ENCODE measurements at places on chromosomes 11 and 22.

GRCh38 chr11:64713016-64713707 is 9.8 kb downstream of the NRXN2 start:
- H3K4me3 ChIP-seq, result no peak overlapping the region
- no peak overlapping the region for H3K27ac ChIP-seq
- H3K4me1 ChIP-seq, result no peaks in the 10 kb centered on the region

DNA sequence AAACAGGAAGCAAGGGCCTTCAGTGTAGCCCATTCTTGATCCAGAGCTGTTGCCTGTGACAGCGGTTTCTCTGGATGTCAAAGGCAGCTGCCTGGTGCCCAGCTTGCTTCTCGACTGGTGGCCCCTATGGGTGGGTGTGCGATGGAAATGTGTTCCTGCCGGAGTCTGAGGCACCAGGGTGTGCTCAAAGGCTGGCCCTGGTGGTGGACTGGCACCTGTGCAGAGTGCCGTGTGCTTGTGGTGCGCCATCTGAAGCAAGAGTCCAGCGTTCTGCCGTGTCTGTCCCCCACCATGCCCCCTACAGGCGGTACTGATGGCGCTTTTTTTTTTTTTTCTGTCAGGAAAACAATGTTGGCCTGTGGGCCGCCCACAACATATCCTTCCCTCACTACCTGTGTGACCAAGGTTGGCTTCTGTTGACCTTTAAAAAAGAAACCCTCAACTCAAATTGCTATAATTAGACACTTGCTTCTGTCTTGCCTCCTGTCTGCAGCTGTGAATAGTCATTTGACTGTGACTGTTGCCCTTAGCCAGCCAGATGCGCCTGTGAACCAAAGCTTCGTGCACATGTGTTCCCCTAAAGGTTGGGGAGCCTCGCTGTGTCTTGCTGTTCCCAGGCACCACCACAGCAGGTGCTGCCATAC is 4.7 kb upstream of the RANBP1 start:
- H3K27me3 ChIP-seq, result no peaks in the 10 kb centered on the region
- H3K4me1 ChIP-seq, result peaks cover 5% of the 10 kb centered on the region
- DNase-seq, result no peak
- H3K36me3 ChIP-seq, result peaks cover 12% of the 10 kb centered on the region
- H3K27ac ChIP-seq, result no peak overlapping the region

GRCh38 chr11:28400331-28401100 is 292.3 kb downstream of the METTL15 start:
- no peaks in the 10 kb centered on the region for H3K27me3 ChIP-seq
- H3K4me1 ChIP-seq, result no peaks in the 10 kb centered on the region
- no peak for DNase-seq
- H3K4me3 ChIP-seq, result no peak overlapping the region
- H3K36me3 ChIP-seq, result no peaks in the 10 kb centered on the region

DNA sequence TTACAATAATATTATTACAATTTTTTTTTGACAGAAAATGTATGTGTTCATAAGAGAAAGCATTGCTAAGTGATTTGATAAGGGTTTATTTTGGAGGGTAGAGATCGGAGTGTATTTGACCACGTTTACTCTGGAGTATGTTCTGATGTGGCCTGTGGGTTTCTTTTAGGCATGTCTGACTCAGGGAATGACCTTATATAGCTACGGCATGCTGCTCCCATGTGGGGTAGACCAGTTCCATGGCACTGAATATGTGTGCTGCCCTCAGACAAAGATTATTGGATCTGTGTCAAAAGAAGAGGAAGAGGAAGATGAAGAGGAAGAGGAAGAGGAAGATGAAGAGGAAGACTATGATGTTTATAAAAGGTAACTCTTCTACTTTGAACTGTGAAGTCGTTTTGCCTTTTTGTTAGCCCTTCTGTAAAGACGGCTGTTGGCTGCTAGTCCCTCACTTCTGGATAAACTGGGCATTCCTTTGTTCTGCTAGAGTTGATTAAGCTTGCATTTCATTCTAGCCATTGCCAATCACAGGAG is 38.1 kb upstream of the ST14 start:
- peak overlapping the region; percentile 65 for H3K27ac ChIP-seq
- no peak overlapping the region for H3K4me3 ChIP-seq
- peaks cover 9% of the 10 kb centered on the region for H3K4me1 ChIP-seq
- H3K36me3 ChIP-seq, result no peaks in the 10 kb centered on the region
- DNase-seq, result no peak
- H3K27me3 ChIP-seq, result no peaks in the 10 kb centered on the region

- no peaks in the 10 kb centered on the region for H3K4me1 ChIP-seq
- H3K27ac ChIP-seq, result no peak overlapping the region
- H3K4me3 ChIP-seq, result no peak overlapping the region
- H3K36me3 ChIP-seq, result no peaks in the 10 kb centered on the region
- no peak for DNase-seq
Measured at GRCh38 chr11:64892411-64892831, 14.0 kb upstream of the EHD1 start.

DNA sequence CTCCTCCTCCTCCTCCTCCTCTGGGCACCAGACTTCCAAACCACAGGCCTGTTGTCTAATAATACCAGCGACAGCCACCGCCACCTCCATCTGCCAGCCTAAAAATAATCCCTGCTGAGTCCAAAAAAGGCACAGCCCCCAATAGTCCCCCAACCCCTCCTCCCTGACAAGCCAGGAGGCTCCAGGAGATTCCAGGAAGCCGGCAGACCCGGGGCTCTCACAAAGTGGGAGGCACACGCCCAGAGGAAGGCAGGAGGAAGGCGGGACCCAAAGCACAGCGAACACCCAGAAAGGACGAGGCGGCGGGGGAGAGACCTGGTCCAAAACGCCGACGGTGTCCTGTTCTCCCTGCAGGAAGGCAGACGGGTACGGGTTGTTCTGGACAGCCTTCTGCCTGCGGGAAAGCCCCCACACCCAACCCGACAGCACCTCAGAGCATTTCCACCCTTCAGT is 5.9 kb downstream of the IGSF9B start:
- peaks cover 4% of the 10 kb centered on the region for H3K4me1 ChIP-seq
- H3K27ac ChIP-seq, result peak overlapping the region; percentile 80
- H3K36me3 ChIP-seq, result no peaks in the 10 kb centered on the region
- peak overlapping the region; percentile 59 for H3K4me3 ChIP-seq

DNA sequence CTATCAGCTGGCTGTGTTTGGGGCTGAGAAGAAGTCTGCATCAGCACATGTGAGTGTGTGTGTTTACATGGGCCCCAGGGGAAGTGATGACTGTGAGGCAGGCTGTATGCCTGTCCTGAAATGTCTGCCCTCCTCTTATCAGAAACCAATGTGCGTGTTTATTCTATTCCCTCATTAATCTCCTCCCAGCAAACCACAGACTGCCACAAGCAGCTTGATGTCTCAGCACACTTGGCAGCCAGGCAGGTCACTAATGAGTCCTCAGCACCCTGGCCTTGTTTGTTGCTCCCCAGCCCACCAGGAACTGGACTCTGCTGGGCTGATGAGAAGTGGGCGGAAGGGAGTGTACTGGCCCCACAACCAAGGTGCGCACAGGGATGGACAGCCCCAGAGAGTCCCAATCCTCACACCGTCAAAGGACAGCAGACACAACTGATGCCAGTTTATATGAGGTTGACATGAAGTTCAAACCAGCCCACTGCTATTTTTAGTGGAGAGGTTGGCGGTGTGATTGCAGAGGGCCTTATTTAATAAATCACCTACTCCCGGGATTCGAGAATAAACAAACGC is 225.8 kb downstream of the ETS1 start:
- H3K27me3 ChIP-seq, result no peaks in the 10 kb centered on the region
- H3K4me3 ChIP-seq, result no peak overlapping the region

DNA sequence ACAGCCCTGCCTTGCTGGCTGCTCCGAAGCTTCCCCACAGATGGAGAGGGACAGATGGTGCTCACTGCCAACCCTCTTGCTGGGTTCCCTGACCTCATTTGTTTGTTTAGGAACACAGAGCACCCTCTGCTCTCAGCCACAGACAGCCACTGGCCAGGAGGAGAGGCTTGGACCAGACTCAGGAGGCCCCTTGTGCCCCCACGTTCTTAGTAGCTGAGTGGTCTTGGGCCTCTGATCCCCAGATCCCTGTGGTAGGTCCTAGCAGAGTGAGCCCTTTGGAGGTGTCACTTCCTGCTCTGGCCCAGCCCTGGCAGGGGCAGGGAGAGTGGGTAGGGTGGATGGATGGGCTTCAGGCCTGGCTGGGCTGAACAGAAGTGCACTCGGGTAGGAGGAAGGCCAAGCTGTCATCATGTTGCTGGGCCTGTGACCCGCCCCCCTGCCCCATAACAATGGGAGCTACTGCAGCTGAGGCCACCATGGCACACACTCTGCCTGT is 84.0 kb downstream of the DHCR7 start:
- no peak overlapping the region for H3K4me3 ChIP-seq
- H3K27me3 ChIP-seq, result peaks cover 7% of the 10 kb centered on the region

- no peaks in the 10 kb centered on the region for H3K36me3 ChIP-seq
- peak overlapping the region; percentile 16 for H3K27ac ChIP-seq
- DNase-seq, result no peak
- no peaks in the 10 kb centered on the region for H3K27me3 ChIP-seq
Measured at GRCh38 chr22:28112548-28113043, 193.5 kb upstream of the PITPNB start.

DNA sequence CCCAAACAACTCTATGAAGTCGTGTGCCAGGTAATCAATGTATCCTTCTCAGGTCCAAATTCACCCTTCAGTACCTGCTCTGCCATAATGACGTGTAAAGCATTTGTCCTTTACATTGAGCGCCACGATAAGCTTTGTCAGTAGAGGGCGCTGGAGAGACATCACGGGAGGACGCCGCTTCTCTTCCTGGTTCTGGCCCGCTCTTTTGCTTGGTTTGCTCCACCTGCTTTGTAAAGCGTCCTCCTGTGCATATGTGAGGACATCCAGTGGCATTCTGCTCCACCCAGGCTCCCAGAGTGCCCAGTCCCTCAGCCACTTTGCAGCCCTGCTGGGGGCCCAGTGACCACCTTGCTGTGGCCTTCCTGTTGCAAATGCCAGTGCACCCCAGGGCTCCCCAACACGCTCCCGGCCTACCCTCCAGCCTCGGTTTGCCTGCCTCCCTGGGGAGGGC is 61.1 kb downstream of the WT1 start:
- no peak overlapping the region for H3K27ac ChIP-seq
- H3K27me3 ChIP-seq, result no peaks in the 10 kb centered on the region
- no peak for DNase-seq

- no peaks in the 10 kb centered on the region for H3K4me1 ChIP-seq
- no peak for DNase-seq
- no peak overlapping the region for H3K4me3 ChIP-seq
- H3K27ac ChIP-seq, result no peak overlapping the region
- H3K36me3 ChIP-seq, result no peaks in the 10 kb centered on the region
Measured at GRCh38 chr11:27282806-27283205, 80.2 kb downstream of the CCDC34 start.

DNA sequence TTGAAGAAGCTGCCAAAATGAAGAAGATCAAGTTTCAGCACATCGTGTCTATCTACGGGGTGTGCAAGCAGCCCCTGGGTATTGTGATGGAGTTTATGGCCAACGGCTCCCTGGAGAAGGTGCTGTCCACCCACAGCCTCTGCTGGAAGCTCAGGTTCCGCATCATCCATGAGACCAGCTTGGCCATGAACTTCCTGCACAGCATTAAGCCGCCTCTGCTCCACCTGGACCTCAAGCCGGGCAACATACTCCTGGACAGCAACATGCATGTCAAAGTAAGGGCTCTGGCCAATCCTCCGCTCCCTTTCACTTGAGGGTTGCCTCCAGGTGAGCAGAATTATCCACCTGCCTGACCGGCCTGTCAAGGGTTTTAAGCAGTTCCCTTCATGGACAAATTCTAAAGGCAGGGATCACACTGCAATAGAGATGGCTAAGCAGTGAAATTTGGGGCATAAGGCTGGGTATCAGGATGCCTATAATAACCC is 6.0 kb downstream of the ANKK1 start:
- no peak overlapping the region for H3K4me3 ChIP-seq
- no peaks in the 10 kb centered on the region for H3K4me1 ChIP-seq
- no peaks in the 10 kb centered on the region for H3K36me3 ChIP-seq
- H3K27ac ChIP-seq, result no peak overlapping the region
- no peak for DNase-seq

DNA sequence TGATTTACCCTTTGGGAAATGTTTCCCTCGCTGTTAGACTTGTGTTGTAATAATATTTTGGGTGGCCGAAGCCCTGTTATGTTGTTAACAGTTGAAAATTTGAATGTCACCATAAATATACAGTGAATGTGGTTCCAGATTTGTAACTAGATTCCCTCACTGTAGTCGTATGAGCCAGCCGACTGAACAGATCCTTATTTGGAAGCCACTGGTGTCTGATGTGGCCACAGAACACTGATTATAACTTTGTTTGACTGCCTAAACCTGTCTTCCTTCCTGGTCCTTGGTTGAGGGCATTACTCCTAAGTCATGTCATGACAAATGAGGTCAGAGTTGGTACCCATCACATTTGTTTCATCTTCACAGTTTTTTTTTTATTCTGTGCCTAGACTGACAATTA is 45.4 kb downstream of the YAP1 start:
- H3K36me3 ChIP-seq, result no peaks in the 10 kb centered on the region
- H3K4me3 ChIP-seq, result no peak overlapping the region
- peak overlapping the region; percentile 37 for H3K27ac ChIP-seq
- DNase-seq, result no peak
- H3K27me3 ChIP-seq, result no peaks in the 10 kb centered on the region

DNA sequence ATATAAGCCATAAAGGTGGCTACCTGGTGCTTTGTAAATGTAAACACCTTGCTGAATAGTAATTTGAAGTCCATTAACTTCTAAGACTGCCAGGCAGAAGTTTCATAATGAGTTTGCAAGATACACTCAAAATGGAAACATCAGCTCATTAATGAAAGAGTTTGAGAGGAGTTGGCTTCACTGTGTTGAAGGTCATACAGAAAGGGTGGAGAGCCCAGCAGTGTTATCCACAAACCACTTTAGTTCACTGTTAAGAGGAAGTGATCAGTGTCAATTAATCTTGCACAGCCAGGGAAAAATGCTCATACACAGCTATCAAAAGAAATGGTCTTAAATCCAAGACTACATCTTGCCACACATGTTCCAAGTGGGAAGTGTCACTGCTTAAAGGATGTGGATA is 689.4 kb downstream of the JRKL start:
- no peaks in the 10 kb centered on the region for H3K4me1 ChIP-seq
- DNase-seq, result no peak
- no peak overlapping the region for H3K27ac ChIP-seq
- H3K36me3 ChIP-seq, result no peaks in the 10 kb centered on the region

DNA sequence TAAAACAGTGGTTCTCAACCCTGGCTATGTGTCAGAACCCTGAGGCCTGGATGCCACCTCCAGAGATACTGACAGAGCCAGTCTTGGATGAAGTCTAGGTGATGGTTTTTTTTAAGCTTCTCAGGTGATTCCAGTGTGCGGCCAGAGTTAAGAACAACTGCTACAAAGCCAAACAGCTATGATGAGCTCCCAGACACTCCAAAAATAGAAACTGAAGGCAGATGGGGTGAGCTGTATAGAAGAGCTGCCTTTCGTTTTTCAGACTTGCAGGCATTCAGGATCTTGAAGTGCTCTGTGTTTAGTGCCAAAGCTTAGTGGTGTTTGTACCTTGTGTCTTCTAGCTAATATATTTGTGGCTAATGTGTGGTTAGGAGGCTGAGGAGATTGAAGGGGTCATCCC is 14.2 kb downstream of the SCUBE2 start:
- no peaks in the 10 kb centered on the region for H3K4me1 ChIP-seq
- DNase-seq, result no peak
- no peak overlapping the region for H3K27ac ChIP-seq
- no peaks in the 10 kb centered on the region for H3K36me3 ChIP-seq

GRCh38 chr11:73141309-73142127 is 600 bp downstream of the FCHSD2 start:
- H3K4me1 ChIP-seq, result no peaks in the 10 kb centered on the region
- H3K27ac ChIP-seq, result peak overlapping the region; percentile 97
- H3K27me3 ChIP-seq, result no peaks in the 10 kb centered on the region
- peak; percentile 60 for DNase-seq

GRCh38 chr11:125454047-125454446 is 42.0 kb downstream of the FEZ1 start:
- H3K27me3 ChIP-seq, result no peaks in the 10 kb centered on the region
- no peaks in the 10 kb centered on the region for H3K36me3 ChIP-seq
- no peak overlapping the region for H3K4me3 ChIP-seq
